ENCODE measurements at places on chromosomes 16 and 17.

DNA sequence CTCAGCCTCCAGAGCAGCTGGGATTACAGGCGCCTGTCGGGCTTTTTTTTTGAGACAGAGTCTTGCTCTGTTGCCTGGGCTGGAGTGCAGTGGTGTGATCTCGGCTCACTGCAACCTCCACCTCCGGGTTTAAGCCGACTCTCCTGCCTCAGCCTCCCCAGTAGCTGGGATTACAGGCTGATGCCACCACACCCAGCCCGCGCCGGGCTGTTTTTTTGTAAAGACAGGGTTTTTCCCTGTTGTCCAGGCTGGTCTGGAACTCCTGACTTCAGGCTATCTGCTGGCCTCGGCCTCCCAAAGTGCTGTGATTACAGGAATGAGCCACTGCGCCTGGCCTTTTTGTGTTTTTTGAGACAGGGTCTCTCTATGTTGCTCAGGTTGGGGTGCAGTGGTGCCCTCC, 27.4 kb upstream of the SPNS3 start:
- no peak for DNase-seq

GRCh38 chr16:50585331-50585776, 37.2 kb downstream of the NKD1 start:
- no peak for DNase-seq

GRCh38 chr16:10220942-10221341, 38.7 kb upstream of the GRIN2A start:
- no peak for DNase-seq

DNA sequence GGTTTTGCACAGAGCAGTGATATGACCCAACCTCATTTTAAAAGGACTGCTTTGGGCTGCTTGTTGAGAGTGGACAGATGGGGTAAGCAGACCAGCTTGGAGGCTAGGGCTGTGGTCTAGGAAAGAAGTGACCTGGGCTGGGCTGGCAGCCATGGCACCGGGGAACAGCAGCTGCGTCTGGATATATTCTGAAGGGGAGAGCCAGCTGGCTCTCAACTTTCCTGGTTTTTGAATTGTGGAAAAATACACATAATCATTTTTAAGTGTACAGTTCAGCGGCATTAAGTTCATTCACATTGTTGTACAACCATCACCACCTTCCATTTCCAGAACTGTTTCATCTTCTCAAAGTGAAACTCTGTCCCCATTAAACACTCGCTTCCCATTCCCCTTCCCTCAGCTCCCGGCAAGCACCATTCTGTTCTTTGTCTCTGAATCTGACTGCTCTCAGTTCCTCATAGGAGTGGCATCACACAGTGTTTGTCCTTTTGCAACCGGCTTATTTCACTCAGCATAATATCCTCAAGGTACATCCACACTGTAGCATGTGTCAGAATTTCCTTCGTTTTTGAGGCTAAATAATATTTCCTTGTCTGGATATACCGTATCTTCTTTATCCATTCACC, 113.2 kb downstream of the SPECC1 start:
- no peak for DNase-seq

GRCh38 chr16:83171396-83171795, 544.6 kb downstream of the CDH13 start:
- DNase-seq, result no peak

GRCh38 chr16:4685292-4685691, 8.1 kb upstream of the NUDT16L1 start:
- no peak for DNase-seq

DNA sequence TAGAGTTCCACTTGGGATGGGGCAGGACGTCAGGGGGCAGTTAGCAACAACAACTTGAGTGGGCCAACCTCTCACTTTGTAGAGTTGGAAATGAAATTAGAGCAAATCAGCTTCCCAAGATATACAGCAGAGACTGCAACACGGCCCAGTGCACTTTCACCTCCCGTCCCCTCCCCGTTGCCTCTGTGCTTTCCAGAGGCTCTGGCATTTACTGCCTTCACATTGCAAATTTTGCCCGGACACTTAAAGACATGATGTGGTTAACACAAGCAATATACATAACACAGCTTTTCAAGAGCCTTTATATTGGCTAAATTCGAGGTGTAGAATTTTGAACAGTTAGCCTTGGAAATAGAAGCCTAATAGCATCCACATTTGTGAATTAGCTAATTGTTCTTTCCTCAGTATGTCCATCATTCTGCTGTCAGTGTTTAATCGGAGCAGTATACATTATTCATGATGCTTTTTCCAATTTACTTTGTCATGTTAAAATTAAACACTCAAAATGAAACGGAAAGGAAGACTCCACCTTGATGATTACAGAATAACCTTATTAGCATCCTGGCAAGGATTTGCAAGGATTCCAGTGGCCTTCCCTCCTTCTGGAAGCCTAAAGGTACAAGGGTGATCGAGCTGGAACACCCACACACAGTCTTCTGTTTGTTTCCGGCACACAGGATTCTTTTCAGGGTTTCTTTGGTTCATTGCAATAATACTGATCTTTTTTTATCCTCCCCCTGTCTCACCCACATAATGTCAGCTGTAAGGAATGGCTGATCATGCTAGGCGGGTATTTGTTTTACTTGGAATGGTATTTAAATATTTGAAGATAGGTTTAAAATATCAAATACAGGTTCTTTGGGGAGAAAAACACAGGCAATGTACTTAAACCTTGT, 190.9 kb upstream of the CACNG5 start:
- no peak for DNase-seq

DNA sequence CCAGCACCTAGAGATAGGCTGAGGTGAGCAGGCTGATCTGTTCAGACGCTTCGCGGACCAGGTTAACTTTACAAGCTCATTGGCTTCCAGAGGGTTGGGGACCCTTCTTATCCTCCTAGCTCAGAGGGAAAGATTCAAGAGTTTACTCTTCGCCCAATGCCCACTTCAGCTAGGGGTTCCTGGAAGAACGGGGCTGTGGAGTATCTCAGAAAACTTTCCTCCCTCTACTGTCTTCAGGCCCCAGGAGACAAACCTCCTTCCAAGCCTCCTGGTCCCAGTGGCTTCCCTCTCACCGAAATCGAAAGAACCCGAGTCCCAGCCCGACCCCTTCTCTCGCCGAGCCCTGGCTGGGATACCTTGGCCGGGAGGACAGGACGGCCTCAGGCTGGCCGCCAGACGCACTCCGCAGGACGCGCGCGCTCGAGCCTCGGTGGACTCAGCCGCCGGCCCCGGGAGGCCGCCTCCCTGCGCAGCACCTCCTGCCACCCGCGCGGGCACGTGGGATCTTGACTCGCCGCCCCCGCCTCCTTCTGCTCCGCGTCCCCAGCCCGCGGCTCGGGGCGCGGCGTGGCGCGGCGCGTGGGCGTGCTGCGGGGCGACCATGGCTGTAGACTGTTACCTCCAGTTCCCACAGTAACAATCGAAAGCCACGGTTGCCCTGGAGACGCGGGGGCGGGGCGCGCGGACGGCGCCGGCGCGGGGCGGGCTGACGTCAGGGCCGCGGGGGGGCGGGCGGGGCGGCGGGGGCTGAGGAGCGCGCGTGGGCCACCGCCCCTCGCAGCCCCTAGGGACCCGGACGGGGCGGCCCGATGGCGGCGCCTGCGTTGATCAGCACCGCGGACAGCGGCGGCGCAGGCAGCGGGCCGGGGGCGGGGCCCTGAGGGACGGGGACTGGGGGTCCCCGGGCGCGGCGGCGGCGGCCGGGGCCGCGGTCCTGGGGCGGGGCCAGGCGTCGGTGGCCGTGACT, 5.3 kb upstream of the HIC1 start:
- DNase-seq, result peak; percentile 87

- DNase-seq, result peak; percentile 75
These were observed 2.7 kb upstream of the HES7 start for GRCh38 chr17:8126491-8127066.

DNA sequence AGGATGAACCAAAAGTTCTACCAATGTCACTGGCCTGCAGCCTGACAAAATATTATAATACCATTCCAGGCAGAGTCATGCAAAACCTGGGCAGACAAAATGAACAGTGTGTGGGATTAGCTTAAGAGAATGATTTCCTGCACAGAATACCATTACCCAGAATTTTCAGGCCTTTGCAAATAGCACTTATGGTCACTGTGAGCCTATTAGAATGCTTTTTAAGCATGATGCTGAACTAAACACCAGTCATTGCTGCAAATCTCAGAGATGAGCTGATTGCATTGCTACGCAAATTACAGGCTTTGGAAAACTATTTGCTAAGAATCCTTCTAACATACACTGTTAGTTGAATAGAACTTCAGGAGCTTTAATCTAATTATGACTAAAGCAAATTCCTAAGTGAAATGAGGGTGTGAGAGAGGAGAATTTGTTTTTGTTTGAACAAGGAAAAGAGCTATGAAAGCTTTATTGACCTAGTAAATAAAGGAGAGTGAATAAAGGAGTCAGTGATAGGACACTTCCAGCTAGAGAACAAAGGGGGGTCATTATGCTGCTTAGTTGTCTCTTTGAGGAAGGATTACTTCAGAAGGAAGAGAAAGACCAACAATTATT, 398.8 kb downstream of the HS3ST3B1 start:
- no peak for DNase-seq
